ENCODE measurements at places on chromosomes 6 and 20. TPM values are rescaled to one million over a fixed set of nuclear protein-coding genes. Genes with fewer than 3 reads are reported as not detected.

DNA sequence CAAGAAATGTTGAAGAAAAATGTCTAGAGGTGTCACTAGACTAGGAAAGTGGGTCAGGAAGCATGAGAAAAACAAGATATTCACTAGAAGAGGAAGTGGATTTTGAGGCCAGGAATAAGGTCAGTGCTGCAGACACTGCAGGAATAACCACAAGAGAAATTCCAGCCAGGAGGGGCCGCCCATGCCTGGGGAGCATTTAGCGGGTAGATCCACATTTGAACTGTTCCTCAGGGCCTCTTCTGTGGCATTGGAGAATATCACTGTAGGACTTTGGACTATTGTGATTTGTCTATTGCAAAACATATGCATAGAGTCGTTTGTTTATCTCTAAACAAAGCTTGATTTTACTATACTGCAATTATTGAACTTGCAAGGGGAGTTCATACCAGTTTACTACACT, 49.6 kb upstream of the CCDC28A start:
- H3K4me3 ChIP-seq: no peak overlapping the region
- no peaks in the 10 kb centered on the region for H3K27me3 ChIP-seq
- no peak overlapping the region for H3K27ac ChIP-seq
- no peak for DNase-seq

- peaks cover 5% of the 10 kb centered on the region for H3K27me3 ChIP-seq
- H3K36me3 ChIP-seq: peaks cover 6% of the 10 kb centered on the region
- no peak overlapping the region for H3K27ac ChIP-seq
- no peak overlapping the region for H3K4me3 ChIP-seq
- no peaks in the 10 kb centered on the region for H3K4me1 ChIP-seq
- no peak for DNase-seq
Measured at GRCh38 chr6:126361832-126362440, 22.0 kb downstream of the CENPW start.

DNA sequence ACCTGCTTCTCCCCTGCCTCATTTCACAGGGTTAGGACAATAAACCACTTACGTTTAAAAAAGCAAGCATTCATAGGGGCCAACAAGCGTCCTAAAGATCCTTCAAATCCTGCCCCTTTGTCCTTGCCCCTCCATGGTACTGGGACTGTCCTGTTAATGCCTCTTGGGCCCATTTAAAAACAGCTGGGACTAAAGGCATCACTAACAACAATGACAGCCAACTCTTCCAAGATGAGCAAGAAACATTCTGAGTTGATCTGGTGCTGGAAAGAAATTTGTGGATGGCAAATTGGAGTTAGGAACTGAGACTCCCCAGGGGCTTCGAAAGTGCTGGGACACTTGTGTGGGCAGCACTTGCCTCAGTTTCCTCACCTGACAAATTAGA, 93.4 kb downstream of the ZMYND8 start:
- no peak for DNase-seq
- H3K27me3 ChIP-seq: no peaks in the 10 kb centered on the region
- H3K4me1 ChIP-seq: peaks cover 53% of the 10 kb centered on the region

GRCh38 chr20:50982363-50982762, 23.7 kb downstream of the MOCS3 start:
- peaks cover 2% of the 10 kb centered on the region for H3K27me3 ChIP-seq
- DNase-seq: no peak
- no peak overlapping the region for H3K4me3 ChIP-seq
- no peaks in the 10 kb centered on the region for H3K36me3 ChIP-seq

- no peaks in the 10 kb centered on the region for H3K4me1 ChIP-seq
- DNase-seq: no peak
- H3K36me3 ChIP-seq: no peaks in the 10 kb centered on the region
- no peak overlapping the region for H3K27ac ChIP-seq
- H3K27me3 ChIP-seq: no peaks in the 10 kb centered on the region
- H3K4me3 ChIP-seq: no peak overlapping the region
Measured at GRCh38 chr6:64727075-64727474, 980.0 kb downstream of the EYS start.

- peaks cover 3% of the 10 kb centered on the region for H3K36me3 ChIP-seq
- no peak for DNase-seq
- no peak overlapping the region for H3K27ac ChIP-seq
- H3K27me3 ChIP-seq: peaks cover 20% of the 10 kb centered on the region
- peaks cover 7% of the 10 kb centered on the region for H3K4me1 ChIP-seq
- no peak overlapping the region for H3K4me3 ChIP-seq
Measured at GRCh38 chr6:41474213-41474933, 71.8 kb upstream of the FOXP4 start.

DNA sequence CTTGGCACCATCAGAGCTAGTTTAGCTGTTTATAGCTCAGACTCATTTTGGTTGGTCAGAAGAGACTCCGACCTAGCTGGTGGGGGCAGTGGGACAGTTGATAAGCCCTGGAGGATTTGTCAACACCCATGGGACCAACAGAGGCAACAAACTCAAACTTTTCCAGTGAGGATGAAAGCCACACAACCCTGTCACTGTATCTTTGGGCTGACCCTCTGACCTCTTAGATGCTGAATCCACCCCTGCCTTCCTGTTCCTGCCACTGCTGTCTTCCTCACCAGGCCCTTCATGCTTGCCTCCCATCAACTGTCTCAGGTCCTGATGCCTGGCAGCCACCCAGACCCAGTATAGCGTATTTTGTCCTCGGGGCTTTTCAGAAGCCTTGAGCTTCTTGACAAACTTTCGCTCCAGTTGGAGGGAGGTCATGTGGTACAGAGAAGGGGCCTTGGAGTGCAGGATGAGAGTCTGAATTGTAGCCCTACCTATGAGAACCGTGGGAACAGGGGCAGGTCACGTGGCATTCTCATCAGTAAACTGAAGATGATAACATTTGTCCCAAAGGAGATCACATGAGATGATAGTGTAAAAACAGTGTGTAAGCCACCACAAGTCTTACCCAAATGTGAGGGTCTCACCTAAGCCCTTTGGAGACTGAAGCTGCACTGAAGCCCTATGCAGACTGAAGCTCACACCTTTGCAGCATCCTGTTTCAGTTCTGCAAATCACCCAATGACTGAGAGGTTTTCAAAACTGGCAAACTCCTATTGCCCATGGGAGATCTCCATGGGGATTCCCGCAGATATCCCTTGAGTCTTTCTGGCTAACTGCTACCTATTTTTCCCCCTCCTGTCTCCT, 72.0 kb upstream of the F13A1 start:
- peaks cover 11% of the 10 kb centered on the region for H3K27me3 ChIP-seq
- H3K4me3 ChIP-seq: no peak overlapping the region
- H3K36me3 ChIP-seq: no peaks in the 10 kb centered on the region
- H3K27ac ChIP-seq: no peak overlapping the region
- no peak for DNase-seq

- no peaks in the 10 kb centered on the region for H3K27me3 ChIP-seq
- no peak overlapping the region for H3K27ac ChIP-seq
- no peaks in the 10 kb centered on the region for H3K4me1 ChIP-seq
- DNase-seq: no peak
- H3K36me3 ChIP-seq: no peaks in the 10 kb centered on the region
Measured at GRCh38 chr6:112470950-112471349, 123.8 kb downstream of the RFPL4B start.

DNA sequence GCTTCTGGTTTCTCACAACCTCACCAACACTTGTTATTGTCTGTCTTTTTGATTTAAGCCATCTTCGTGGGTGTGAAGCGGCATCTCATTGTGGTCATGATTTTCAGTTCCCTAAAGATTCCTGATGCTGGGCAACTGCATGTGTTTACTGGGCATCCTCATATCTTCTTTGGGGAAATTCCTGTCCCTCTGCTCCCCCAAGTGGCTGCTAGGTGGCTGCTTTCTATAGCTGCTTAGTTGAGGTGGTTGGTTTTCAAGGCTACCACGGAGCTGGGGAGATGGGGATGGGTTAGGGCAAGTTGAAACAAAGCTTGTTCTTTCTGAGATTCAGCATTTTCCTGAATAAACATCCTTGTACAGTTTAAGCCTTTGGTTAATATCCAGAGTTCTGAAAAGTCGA, 403.9 kb upstream of the SULF2 start:
- H3K4me1 ChIP-seq: no peaks in the 10 kb centered on the region
- no peak for DNase-seq
- H3K4me3 ChIP-seq: no peak overlapping the region

DNA sequence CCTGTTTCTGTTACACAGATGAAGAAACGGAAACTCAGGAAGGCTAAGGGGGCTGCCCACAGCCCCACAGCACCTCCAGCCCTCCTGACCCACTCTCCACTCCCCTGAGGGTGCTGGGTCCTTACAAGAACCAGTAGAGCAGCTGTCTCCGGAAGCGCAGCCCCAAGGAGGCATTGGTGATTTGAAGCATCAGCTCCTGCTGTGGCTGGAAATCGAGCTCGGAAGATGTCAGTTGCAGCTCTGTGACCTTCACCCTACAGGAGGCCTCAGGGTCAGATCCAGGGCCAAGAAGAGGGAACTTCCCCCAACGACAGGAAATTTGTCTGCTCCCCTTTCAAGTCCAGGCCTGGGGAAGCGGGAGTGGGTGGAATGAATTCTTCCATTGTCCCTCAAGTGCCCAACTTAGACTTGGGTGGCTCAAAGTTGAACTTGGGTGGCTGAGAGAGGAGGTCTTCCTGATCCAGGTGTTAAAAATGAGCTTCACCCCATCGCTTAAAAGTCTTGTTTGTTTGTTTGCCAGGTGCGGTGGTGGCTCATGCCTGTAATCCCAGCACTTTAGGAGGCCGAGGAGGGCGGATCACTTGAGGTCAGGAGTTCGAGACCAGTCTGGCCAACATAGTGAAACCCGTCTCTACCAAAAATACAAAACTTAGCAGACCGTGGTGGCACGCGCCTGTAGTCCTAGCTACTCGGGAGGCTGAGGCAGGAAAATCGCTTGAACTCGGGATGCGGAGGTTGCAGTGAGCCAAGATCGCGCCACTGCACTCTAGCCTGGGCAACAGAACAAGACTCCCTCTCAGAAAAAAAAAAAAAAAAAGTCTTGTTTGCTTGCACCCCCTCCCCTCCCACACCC, 1.9 kb downstream of the PLTP start:
- H3K27ac ChIP-seq: peak overlapping the region; percentile 91
- DNase-seq: no peak
- H3K4me1 ChIP-seq: peaks cover 13% of the 10 kb centered on the region
- H3K4me3 ChIP-seq: peak overlapping the region; percentile 77
- H3K27me3 ChIP-seq: peaks cover 6% of the 10 kb centered on the region

DNA sequence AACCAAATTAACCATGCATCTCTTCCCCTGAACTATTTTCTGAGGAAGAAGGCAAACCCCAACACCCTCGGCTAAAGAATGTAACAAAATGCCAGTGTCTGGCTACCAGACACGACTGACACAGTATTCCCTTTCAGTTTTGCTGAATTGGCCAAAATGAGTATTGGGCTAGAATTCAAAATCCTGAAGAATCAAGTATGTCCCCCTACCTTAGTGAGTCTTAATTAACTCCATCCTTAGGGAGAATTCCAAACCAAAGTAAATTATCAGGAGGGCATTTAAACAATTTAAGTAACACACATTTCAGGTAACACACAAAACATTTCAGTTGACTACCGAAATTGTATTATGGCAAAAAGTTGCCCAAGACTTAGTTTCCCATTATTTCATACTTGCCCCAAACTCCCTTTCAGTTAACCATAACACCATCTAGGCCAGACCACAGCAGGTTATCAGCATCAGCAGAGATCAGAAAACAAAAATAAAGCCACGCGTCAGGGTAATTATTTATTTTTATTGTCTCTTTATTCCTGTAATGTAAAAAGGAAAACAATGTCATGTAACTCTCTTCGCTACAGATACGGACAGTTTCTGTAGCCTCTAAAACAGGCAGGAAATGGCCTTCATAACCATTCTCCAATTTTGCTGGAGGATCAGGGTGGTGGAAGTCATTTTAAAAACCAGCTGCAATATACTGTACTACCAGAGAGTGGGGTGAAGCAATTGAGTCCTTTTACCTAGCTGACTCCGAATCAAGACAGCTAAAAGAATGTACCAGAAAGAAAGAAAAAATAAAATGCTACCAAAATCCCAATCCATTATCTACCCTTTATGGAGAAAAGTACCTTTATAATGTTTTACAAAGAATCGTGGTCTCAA, 1.9 kb downstream of the SNX5 start:
- H3K4me1 ChIP-seq: peaks cover 84% of the 10 kb centered on the region
- peaks cover 4% of the 10 kb centered on the region for H3K27me3 ChIP-seq
- peak; percentile 44 for DNase-seq
- H3K27ac ChIP-seq: peak overlapping the region; percentile 96
- peak overlapping the region; percentile 88 for H3K4me3 ChIP-seq
- H3K36me3 ChIP-seq: no peaks in the 10 kb centered on the region

- no peaks in the 10 kb centered on the region for H3K27me3 ChIP-seq
- DNase-seq: no peak
Measured at GRCh38 chr6:126293891-126294524, 45.9 kb upstream of the CENPW start.

DNA sequence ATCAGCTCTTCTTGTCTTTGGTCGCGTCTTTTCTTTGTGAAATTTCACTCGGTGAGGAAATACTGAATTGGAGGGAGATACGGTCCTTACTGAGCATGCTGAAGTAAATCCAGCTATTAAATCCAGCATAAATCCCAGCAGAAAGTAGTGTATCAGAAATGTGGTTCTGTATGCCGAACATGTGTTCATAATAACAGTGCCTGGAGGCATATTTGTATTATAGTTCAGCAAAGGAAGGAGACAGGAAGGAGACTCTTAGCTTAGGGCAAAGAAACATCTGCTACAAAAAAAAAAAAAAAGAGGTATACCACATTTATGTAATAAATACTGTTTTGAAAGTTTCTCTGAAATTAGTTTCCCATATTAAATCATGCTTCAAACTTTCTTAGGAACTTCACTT, 211.8 kb downstream of the PLCB4 start:
- no peak overlapping the region for H3K4me3 ChIP-seq
- H3K27ac ChIP-seq: no peak overlapping the region
- peaks cover 3% of the 10 kb centered on the region for H3K27me3 ChIP-seq
- H3K4me1 ChIP-seq: no peaks in the 10 kb centered on the region
- H3K36me3 ChIP-seq: no peaks in the 10 kb centered on the region

- no peaks in the 10 kb centered on the region for H3K4me1 ChIP-seq
- no peaks in the 10 kb centered on the region for H3K36me3 ChIP-seq
Measured at GRCh38 chr6:113654396-113654795, 202.7 kb upstream of the MARCKS start.

DNA sequence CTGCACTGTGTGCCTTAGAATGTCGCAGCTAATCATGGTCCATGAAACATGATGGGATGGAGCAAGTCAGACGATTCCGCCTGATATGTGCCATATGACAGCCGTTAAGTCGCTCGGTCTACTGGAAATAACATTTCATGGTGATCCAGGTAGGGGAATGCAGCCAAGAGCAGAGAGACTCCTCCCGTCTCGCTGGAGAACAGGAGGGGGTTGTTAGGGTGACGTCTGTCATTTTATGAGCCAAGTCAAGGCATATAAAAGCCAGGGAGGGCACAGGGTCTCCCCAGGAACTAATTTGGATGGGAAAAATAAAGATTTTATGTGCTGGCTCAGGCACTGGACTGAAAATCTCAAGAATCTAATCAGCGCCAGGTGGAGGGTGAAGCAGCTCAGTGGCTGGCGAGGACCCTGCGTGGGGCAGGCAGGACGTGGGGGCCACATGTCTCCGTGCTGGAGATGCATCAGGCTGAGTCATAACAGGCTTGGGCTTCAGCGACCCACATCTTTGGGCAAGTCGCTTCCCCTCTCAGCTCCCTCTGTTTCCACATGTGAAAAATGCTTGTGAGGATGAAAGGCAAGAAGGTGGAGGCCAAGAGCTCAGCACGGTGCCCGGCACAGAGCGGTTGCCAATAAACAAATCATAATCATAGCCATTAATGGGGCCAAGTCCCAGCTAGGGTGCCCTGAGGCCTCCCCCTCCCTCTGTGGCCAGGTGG, 234.6 kb downstream of the ANKRD60 start:
- peaks cover 4% of the 10 kb centered on the region for H3K27me3 ChIP-seq
- no peak for DNase-seq
- no peaks in the 10 kb centered on the region for H3K4me1 ChIP-seq

The UFL1 gene
- 11.3 TPM for polyA plus RNA-seq

The MRAP2 gene
- polyA plus RNA-seq: not detected

The GTSF1L gene
- not detected for polyA plus RNA-seq

The SCGN gene
- polyA plus RNA-seq: not detected

The BACH2 gene
- 8.1 TPM for polyA plus RNA-seq

The ELOVL4 gene
- not detected for polyA plus RNA-seq

The SOBP gene
- not detected for polyA plus RNA-seq
